ENCODE measurements at places on chromosomes 7 and 10. TPM values are rescaled to one million over a fixed set of nuclear protein-coding genes. Genes with fewer than 3 reads are reported as not detected.

DNA sequence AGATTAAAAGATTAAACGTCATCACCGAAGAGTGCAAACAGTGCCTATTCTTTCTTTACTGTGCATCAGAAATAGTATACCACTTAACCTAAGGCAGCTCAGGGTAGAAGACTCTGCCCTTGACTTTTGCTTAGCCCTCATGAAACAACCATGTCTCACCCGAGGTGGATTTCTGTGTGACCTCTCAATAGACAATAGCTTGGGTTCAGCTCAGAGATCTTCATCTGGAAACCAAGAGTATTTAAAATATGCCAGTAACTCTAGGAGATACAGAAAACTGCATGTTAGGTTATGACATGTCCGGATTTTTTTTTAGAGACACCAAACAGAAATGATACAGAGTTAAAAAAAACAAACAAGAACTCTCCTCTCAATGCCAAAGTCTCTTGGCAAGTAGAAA lies 75.8 kb downstream of the JAZF1 start:
- DNase-seq: peak; percentile 14
- H3K4me1 ChIP-seq: peaks cover 74% of the 10 kb centered on the region
- H3K36me3 ChIP-seq: no peaks in the 10 kb centered on the region

DNA sequence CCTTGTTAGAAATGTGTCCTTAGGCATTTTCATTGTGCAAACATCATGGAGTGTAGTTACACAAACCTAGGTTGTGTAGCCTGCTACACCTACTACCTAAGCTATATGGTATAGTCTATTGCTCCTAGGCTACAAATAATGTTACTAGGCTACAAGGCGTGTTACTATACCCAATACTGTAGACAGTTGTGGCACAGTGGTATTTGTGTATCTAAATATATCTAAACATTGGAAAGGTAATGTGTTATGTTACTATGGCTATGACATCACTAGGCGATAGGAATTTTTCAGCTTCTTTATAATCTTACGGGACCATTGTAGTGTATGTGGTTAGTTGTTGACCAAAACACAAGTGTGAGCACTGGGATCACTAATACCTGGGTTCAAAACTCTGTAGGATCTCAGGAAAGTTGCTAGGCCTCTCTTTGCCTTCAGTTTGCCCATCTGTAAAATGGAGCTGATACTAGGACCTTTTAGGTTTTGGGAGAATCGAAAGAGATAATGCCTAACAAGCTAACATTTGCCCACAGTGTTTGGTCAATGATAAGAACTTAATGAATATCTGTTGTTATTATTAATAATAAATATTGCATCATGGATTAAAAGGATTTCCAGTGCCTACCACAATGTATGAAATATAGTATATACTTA lies 2.7 kb downstream of the BICC1 start:
- no peaks in the 10 kb centered on the region for H3K27me3 ChIP-seq
- H3K27ac ChIP-seq: no peak overlapping the region
- peak overlapping the region; percentile 92 for H3K4me3 ChIP-seq
- DNase-seq: no peak
- peaks cover 67% of the 10 kb centered on the region for H3K4me1 ChIP-seq
- no peaks in the 10 kb centered on the region for H3K36me3 ChIP-seq

- no peaks in the 10 kb centered on the region for H3K27me3 ChIP-seq
- no peaks in the 10 kb centered on the region for H3K36me3 ChIP-seq
- peaks cover 41% of the 10 kb centered on the region for H3K4me1 ChIP-seq
- H3K27ac ChIP-seq: peak overlapping the region; percentile 50
- no peak for DNase-seq
These were observed 53.6 kb downstream of the AFAP1L2 start for GRCh38 chr10:114350751-114351150.

GRCh38 chr7:87170828-87171227 lies 18.6 kb downstream of the DMTF1 start:
- no peaks in the 10 kb centered on the region for H3K4me1 ChIP-seq
- no peaks in the 10 kb centered on the region for H3K27me3 ChIP-seq
- H3K4me3 ChIP-seq: no peak overlapping the region
- H3K36me3 ChIP-seq: peaks cover 100% of the 10 kb centered on the region

GRCh38 chr10:128049226-128050120 lies 76.8 kb downstream of the MKI67 start:
- peaks cover 6% of the 10 kb centered on the region for H3K36me3 ChIP-seq
- no peak for DNase-seq
- H3K4me1 ChIP-seq: peaks cover 24% of the 10 kb centered on the region
- peak overlapping the region; percentile 46 for H3K4me3 ChIP-seq
- H3K27ac ChIP-seq: peak overlapping the region; percentile 64

DNA sequence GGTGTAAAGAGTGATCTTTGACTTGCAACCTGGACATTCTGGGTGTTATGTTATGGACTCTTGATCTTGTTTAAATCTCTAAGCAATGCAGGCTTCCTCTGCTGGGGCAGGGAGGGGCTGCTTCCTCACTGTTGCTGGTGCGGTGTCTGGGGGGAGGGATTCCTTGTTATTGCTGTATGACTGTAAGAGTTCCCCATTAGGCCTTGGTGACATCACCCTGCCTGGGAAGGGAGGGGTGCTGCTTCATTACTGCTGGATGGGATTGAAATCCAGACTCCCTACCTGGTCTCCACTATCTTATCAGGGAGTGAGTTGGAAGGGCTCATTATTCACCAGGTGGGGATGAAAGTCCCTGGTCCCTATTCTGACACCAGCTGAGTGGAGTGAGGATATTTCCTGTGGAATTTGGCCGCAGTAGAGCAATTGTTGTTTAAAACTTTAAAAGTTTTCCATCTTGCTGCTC lies 8.8 kb downstream of the OGDH start:
- H3K4me1 ChIP-seq: peaks cover 80% of the 10 kb centered on the region
- H3K36me3 ChIP-seq: no peaks in the 10 kb centered on the region
- H3K27ac ChIP-seq: peak overlapping the region; percentile 4
- H3K27me3 ChIP-seq: no peaks in the 10 kb centered on the region
- no peak overlapping the region for H3K4me3 ChIP-seq

GRCh38 chr10:71467161-71467560 lies 70.4 kb downstream of the CDH23 start:
- no peaks in the 10 kb centered on the region for H3K27me3 ChIP-seq
- H3K27ac ChIP-seq: no peak overlapping the region
- no peak overlapping the region for H3K4me3 ChIP-seq
- no peak for DNase-seq
- H3K4me1 ChIP-seq: peaks cover 5% of the 10 kb centered on the region

The PTF1A gene
- not detected for total RNA-seq
